Stimulated activated CD8-positive, alpha-beta memory T cell treated with anti-CD3 and anti-CD28 coated beads, Interleukin-2, amount 100 ng/mL, for 1 hour (primary cell): ENCODE measurements at places on chromosomes 6 and 20.

DNA sequence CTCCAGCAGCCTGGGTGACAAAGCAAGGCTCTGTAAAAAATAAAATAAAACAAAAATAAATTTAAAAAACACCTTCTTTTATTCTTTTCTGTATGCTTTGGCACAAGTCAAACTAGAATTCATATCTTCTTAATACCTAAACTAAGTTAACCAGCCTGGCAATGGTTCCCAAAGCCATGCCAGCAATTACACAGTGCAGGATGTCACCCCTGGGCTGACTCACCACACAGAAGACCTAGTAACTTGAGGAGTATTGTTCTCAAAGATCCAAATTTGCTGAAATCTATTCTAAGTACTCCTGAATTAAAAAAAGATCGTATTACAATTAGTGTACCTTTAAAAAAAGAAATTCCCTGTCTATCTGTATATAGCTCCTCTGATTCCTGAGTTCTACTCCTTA, 162.7 kb upstream of the SGK1 start:
- DNase-seq: no peak

GRCh38 chr20:46214824-46215488, 93.3 kb downstream of the CDH22 start:
- no peak for DNase-seq

- no peak for DNase-seq
Measured at GRCh38 chr20:35618263-35619131, 2.9 kb downstream of the SPAG4 start.

DNA sequence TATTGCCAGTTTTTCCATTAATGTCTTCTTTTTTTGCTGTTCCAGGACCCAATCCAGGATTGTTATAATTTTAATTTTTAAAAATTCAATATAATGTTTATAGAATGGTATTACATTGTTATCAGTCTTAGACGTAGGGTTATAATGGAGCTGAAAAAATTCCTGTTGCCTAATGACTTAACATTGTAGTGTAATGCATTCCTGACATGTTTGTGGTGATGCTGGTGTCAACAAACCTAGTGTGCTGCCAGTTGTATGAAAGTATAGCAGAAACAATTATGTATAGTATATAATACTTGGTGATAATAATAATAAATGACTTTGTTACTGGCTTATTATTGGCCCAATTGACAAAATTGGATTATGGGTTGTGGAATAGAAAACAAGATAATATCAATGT, 30.4 kb downstream of the KIZ start:
- no peak for DNase-seq

DNA sequence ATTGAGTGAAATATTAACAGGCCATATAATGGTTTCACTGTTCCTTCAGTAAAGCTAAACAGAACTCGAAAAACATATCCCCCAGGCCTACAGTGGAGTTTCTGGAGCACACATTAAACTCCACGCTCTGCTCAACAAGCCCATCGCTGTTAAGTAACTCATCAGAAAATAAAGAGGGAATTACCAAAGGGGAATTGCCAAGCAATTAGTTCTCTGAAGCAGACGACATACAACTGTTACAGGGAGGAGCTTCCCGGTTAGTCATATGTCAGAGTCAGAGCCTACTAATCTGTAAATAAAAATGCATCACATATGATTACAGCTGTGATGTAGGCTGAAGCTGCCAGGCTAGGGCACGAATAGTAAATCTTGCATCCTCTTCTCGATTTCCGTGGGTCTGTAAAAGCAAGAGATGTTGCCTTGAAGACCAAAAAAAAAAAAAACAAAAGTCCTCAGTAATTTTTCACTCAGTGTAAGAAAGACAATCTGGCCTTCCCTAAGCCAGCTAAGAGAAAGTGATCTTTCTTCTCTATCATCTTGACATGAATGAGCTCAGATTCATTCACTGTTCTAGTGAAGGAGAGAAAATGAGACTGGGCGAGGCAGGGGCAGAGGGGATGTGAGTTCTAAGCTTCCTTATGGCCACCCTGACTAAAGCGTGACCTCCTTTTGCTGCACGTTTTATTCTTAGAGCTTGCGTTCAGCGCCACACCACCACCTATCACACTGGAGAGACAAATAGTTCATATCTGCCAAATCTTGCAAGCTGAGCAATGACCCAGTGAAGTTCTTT, 13.8 kb downstream of the ATXN1 start:
- no peak for DNase-seq

- DNase-seq: no peak
Measured at GRCh38 chr6:5619249-5619648, 357.9 kb downstream of the FARS2 start.

- no peak for DNase-seq
Measured at GRCh38 chr6:46746696-46747095, at the start of gene ANKRD66. TSS of gene ANKRD66 (plus strand) at chr6:46746933. CDS start at chr6:46751949, 5,016 bp downstream.

- DNase-seq: no peak
Measured at GRCh38 chr6:45441851-45442453, 64.2 kb upstream of the SUPT3H start.

DNA sequence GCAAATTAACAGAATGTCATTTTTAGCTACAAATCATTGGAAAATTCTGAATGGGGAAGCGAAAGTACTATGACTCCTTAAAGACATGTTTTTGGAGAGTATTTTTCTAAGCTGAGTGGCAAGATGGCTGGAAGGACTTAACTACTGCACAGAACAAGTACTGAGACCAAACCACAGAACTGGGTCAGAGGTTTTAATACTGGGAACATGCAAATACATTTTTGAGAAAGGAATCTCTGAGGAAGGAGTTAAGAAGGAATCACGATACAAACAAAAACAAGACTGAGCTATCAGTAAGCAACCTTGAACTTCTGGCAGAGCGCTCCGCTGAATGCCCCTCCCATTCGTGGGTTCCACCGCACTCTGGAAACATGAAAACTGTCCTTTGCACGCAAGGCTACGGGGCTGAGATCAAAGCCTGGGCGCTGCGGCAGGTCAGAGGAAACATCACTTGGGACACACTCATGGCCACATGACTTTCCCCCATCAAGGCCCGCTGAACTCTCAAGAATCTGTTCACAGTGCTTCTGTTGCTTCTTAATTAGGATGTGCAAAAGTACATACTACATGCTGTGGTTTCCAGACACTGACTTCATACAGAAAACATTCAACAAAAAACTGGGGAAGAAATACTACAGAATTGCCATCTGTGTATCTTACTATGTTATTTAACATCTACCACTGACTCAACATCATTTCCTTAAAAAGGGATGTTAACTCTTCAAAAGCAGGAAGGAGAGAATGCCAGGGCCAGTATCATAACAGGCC, 27.8 kb downstream of the SLC23A2 start:
- DNase-seq: no peak

GRCh38 chr6:149852881-149853280, 11.3 kb downstream of the LRP11 start:
- no peak for DNase-seq

GRCh38 chr6:75600768-75601167, 912 bp upstream of the SENP6 start:
- DNase-seq: no peak

DNA sequence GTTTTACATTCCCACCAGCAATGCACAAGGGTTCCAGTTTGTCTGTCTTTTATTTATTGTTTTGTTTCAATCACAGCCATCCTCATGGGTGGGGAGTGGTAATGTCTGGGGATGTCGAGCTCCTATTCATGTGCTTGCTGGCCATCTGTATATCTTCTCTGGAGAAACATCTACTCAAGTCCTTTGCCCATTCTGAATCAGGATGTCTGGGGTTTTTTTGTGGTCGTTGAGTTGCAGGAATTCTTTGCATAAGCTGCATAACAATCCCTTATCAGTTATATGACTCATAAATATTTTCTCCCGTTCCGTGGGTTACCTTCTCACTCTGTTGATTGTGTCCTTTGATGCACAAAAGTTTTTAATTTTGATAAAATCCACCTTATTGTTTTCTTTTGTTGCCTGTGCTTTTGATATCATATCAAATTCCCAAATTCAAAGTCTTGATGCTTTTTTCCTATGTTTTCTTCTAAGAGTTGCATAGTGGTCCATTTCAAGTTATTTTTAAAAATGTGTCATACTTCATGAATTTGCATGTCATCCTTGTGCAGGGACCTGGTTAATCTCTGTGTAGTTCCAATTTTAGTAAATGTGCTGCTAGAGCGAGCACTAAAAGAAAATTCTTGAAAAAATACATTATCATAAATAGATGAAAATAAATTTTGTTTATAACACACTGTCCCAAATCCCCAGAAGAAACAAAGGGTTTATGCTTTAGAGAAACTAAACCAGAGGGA, 54.9 kb upstream of the PDE10A start:
- DNase-seq: no peak

- no peak for DNase-seq
Measured at GRCh38 chr6:127517693-127518092, 1.4 kb downstream of the MTCL3 start.

DNA sequence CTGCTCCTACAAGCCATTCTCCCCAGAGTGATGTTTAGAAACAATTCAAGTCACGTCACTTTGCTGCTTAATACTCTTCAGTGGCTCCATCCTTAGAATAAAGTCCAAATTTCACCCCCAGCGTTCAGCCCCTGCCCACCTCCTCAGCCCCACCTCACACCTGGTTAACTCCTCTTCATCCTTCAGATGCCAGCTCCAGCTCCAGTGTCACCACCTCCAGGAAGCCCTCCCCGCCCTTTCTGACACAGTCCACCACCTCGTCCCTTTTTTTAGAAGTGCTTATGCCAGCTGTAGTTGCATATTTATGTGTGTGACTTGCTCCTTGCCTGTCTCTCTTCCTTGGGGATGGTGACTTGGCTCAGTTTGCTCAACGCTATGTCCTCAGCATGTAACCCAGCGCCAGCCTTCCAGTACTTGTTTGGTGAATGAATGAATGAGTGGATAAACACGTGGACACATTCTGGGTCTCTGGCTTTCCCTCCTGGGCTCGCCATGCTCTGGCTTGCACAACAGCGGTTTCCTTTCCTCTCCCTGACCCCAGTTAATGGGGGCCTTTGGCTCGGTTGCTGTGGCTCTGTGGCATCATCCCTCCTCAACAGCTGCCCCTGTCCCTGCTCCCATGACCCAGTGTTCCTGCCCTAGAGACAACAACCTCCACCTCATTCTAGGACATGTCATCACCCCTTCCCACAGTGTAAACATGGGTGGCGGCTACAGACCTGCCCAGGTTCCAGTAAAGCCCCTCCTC, 3.7 kb upstream of the IP6K3 start:
- DNase-seq: no peak

- no peak for DNase-seq
Measured at GRCh38 chr6:20837189-20837588, 302.9 kb downstream of the CDKAL1 start.

- DNase-seq: no peak
Measured at GRCh38 chr6:6780231-6780630, 191.7 kb downstream of the LY86 start.

- DNase-seq: no peak
Measured at GRCh38 chr6:44185953-44186634, 27.5 kb downstream of the CAPN11 start.

GRCh38 chr6:161694995-161695394, 421.1 kb upstream of the AGPAT4 start:
- DNase-seq: no peak

- DNase-seq: no peak
Measured at GRCh38 chr20:50977066-50978021, 18.7 kb downstream of the MOCS3 start.

DNA sequence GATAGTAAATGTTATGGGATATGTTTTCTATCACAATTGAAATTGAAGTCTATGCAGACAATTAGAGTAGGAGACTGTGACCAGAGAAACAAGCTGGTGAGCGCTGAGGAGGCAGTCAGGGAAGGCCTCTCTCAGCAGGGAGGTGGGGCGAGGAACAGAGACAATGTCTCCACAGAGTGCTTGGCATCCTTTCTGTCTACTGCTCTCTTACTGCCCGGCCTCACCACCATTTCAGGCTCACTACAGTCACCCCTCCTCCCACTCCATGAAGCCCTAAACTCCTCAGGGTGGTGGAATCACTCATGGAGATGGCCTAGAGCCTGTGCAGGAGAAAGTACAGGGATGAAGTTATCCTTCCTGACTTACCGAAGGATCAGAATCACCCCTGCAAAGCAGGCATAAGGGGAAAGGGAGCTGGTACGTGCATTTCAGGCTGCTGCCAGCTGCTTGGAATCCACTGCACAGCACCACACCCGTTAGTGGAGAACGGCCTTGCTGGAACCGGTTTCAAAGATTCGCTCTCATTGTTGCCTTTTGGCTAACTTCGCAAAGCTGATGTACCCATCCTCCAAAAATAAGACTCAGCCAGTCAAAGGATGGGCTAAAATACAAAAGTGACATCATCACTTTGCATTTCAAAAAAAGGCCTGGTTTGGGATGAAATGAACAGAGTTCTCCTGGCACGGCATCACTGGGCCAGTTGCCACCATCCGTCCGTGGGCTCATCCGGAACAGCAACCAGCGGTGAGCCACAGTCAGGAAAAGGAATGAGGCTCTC, 67.3 kb downstream of the SLC22A23 start:
- DNase-seq: no peak

DNA sequence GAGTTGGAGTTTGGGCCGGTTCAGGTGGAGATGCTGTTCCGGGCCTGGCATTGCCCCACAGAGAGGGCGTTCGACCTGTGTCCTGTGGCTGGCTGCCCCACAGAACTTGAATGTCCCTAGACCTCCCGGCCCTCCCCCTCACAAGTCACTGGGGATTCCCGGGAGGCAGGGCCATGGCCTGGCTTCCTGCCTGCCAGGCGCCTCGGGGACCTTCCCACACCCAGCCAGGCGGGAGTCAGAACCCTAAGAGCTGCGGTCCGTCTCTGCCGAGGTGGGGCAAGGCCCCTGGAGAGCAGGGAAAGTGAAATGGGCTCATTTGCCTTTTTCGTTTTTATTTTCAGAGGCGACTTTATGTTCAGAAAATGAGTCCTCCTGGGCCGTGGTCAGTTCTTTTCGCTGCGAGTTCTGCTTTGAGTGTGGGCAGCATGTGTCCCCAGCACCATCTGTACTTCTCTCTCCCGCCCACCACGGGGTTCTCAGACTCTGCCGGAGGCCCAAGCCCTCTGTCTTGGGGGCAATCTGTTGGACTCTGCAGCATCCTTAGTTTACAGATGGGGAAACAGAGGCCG, 8.5 kb downstream of the RBM38 start:
- no peak for DNase-seq

- no peak for DNase-seq
Measured at GRCh38 chr6:2353412-2354137, 108.2 kb upstream of the GMDS start.

DNA sequence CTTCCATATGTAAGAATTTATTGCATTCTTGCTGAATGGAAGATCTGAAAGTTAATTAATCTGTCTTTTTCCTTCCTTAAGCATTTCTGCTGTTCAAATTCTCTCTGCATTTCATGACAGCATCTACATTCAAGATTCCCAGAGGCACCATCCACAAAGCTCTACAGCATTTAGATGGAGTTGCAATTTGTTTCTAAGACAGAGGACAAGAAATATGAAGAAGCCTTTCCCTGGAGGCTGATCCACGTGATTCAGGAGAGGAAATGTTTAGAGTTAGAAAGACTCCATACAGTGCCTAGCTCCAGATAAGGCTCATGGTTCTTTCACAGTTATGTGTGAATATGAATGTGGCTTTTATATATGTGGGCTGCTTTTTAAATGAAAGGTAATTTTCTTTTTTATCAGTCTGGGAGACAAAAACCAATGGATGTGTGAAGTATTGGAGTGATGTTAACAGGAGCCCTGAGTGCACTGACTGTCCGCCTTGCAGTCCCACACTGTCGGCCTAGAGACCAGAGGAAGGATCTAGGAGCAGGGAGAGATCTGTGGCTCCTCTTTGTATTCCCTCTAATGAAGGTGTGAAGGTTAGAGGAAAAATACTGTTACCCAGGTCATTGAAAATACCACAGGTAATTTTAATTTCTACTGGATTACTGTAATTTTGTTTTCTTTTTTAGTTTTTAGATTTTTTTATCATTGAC, 686.6 kb upstream of the GJE1 start:
- no peak for DNase-seq

- DNase-seq: no peak
Measured at GRCh38 chr6:36930483-36930882, 24.1 kb upstream of the PI16 start.

- DNase-seq: no peak
Measured at GRCh38 chr20:52405417-52405816, 213.8 kb upstream of the ZFP64 start.
